ENCODE measurements at places on chromosomes 13 and 19.

DNA sequence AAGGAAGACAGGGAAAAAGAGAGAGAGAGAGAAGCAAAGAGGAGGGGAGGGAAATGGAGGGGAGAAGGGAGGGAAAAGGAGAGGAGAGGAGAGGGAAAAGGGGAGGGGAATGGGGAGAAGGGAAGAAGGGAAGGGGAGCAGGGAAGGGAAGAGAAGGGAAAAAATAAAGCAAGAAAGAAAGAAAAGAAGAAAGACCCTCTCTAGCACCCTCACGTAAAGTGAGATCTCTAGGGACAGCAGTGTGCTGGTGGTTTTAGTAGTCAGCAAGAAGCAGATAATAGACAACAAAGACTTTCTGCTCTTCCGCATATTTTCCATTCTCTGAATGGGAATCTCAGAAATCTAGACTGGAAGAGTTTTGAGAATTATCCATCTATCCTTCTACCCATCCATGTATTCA lies 201.8 kb upstream of the RFC3 start:
- no peak for DNase-seq

DNA sequence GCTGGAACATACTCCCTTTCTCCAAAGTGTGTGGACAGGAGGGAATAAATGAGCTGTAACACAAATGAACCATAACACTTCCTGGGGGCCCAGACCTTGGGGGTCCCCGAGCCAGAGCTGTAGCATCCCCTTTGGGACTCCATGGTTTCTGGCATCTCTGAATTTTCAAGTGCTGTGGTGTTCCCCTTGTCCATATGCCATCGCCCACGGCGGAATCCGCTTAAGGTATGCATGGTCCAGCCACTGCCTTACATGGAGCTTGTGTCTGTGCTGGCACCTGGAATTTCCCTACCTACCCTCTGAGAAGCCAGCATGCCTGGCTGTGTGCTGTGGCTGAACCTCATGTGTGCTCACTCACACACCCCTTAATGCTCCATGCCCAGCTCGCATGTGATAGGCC lies 943.6 kb downstream of the SLITRK1 start:
- DNase-seq, result no peak

GRCh38 chr13:109376936-109377335 lies 409.4 kb downstream of the IRS2 start:
- no peak for DNase-seq

DNA sequence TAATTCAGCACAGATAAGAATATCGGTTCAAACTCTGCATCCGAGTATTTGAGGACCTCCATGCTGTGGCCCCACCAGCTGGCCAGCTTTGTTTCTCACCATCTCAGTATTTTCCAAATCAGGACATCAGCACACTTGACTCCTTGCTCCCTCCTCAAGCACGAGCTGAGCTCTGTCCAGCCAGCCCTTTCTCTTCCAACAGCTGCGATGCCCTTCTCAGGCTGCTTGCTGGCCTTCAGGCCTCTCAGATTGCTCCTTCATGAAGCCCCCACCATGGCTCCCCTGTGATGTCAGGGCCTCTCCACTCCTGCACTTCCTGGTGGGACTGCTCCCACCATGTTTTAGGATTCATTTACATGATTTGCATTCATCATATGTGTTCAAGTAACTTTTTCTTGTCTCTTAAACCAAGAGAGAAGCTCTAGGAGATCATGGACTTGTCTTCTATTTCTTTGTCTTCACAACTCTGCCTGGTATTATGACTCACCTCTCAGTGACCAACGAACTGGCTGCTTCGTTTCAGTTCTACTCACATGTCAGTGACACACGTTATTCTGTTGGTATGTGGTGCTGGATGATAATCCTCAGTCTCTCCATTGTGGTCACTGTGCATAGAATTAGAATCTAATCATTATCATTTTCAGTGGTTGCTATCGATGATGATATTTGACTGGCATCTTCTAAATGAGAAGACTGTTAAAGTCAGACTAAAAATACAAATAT lies 471.7 kb downstream of the EFNB2 start:
- DNase-seq, result no peak

DNA sequence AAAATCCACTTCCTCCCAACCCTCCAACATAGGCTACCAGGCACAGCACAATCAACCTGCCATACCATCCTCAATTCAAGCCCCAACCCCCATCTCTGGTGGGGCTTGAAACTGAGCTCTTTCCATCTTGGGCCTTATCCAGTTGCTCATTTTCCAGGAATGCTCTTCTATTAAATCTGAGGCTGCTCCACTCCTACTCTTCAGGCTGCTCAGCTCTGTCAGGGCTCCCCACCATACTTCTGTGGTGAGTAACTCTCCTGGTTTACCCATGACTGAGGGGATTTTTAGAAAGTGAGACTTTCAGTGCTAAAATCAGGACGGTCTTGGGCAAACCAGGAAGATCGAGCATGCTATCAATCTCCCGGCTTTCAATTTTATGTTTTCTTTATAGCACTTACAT lies 512.8 kb downstream of the LMO7 start:
- peak; percentile 36 for DNase-seq

DNA sequence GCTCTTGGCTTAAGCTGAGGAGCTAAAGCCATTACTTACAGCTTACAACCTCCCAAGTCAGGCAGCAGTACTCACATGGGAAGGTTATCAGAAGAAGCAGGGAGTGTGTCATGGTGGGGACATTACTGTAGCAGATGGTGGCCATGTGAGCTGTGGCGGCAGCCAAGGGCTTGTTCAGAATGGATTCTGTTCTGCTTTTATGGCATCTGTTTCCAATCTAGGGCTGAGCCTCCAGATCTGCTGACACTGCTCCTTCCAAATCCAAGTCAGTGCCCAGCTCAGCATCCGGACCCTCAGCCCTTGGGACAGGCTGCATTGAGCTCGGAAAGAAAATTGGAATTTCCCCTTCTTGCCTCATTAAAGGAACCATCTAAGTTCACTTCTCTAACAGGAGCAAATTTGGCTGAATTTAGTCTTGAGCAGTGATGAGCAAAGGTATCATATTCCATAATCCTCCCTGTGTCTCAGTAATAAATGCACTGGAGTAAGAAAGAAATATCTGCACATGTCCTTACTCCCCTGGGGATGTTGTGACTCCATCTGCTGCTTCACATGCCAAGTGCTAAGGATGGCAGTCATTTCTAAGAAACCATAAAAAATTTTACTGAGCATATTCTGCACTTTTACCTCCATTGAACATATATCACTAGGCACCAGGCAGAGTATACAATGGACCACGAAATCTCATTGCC lies 73.9 kb downstream of the KCTD12 start:
- DNase-seq, result peak; percentile 69

DNA sequence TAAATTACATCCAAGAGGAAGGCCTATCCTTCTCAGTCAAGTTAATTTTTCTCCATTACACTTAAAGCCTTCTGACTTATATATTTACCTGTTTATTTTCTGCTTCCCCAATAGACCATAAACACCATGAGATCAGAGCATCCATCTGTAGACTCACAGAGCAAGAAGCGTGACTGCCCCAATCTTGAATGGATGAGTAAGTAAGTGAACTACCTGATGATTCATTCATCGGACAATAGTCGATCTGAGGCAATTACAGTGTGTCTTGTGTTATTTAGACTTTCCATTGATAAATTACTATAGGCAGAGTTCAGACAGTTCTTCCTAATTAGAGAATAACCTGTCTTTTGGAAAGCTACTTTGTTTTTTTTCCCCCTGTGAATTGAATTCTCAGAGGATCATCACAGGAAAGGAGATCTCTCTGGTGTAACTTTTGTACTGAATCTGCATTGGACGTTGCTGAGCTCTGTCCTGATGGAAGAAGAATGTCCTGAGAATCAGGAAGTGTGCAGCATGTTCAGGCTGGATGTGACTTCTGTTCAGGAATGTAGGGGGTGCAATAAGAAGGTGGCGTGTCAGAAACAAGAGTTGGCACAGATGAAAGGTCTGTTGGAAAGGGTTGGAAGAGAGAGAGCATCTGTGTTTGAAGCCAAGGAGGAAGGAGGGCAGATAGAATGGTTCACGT lies 367.0 kb downstream of the NALCN start:
- DNase-seq, result no peak

DNA sequence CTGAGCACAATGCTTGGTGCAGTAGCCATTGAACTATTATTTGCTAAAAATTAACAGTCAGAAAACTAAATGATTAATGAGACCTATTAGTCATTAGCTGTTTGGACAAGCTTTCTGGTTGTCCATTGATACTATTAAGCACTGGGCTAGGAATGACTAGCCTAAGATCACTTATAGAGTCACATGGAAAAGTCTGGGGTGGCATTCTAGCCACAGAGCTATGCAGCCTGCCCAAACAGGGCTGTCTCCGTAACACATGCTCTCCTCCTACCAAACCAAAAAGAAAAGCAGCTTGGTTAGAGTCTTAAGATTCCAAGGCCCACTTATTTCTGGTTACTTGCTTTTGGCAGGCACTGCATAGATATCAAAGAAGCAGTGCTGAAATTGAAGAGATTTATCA lies 193.5 kb upstream of the NBEA start:
- no peak for DNase-seq

GRCh38 chr13:94332359-94333096 lies 147.0 kb downstream of the DCT start:
- DNase-seq, result peak; percentile 51

GRCh38 chr13:113220141-113220598 lies 10.8 kb downstream of the CUL4A start:
- DNase-seq, result no peak

DNA sequence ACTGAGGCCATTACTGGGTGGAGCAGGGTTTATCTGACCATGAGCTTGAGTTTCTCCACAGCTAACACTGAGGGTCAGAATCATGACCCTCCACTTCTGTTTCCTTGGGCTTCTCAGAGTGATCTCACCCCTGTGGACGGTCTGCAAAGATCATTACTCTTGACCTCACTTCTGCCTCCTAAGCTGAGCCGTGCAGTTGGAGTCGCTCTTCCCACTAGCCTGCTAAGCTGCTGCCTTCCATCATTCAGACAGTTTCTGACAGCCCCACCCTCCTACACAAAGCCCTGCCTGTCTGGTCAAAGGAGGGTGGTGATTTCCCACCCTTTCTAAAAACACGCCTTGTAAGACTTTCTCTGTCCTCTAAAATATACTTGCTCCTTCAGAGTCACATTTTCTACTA lies 9.3 kb upstream of the FRY start:
- DNase-seq, result no peak

DNA sequence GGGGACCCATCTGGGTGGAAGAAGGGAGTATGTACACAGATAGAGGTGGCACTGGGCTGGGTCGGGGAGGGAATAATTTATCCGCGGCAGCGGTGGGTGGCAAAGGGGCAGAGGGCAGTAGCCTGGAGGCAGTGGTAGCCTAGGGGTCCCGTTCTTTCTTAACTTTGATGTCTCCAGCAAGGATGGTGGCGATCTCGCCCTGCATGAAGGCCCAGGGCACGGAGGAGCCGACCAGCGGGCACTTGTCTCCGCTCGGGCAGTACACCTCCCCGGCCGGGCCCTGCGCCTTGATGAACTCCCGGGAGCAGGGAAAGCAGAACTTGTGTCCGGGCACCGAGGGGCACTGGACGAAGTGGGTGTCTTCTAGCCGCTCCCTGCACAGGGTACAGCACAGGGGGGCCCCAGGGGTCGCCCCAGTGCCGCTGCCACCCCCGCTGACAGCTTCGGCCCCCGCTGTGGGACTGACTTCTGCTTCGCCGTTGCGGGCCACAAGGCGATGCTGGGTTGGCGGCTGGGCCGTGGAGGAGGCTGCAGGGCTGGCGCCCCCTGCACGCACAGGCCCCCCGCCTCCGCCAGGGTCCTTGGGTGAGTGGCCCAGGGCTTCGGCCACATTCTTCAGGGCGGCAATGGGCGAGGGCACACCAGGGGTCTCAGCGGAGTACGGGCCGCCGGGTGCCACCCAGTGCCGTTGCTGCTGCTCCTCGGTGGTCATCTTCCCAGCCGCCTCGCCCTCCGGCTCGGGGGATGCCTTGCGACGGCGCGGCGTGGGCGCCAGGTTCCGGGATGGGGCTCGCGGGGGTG lies 1.9 kb downstream of the IRF2BP1 start:
- no peak for DNase-seq

DNA sequence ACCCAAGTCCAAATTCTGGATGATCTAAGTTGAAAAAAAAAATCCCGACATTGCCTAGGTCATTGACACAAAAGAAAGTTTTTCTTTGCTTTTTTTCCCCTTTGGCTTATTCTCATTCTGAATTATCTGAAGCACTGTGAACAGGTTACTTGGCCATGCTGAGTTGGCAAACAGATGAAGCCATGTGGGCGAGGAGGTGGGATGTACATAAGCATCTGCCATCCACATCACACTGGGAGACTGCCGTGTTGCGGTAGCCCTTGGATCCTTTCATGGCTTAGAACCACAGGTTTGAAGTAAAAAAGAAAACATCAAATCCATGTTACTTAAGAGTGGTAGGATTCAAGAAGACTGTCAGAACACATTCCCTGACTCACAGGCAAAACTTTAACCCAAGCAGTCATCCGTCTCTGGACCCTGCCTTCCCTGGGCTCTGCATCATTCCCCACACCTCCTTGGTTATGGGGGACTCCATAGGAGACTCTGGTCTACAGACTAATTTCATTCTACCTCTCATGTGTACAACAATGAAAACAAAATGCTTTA lies 242.5 kb upstream of the SERP2 start:
- DNase-seq, result no peak

GRCh38 chr13:40231751-40232150 lies 434.7 kb downstream of the FOXO1 start:
- DNase-seq, result no peak

- no peak for DNase-seq
These were observed 39.7 kb downstream of the PEPD start for GRCh38 chr19:33481863-33482262.

GRCh38 chr19:54188215-54188871 lies 1.0 kb downstream of the MBOAT7 start:
- DNase-seq, result no peak

- DNase-seq, result no peak
These were observed 382.2 kb downstream of the FGF9 start for GRCh38 chr13:22053053-22053452.

DNA sequence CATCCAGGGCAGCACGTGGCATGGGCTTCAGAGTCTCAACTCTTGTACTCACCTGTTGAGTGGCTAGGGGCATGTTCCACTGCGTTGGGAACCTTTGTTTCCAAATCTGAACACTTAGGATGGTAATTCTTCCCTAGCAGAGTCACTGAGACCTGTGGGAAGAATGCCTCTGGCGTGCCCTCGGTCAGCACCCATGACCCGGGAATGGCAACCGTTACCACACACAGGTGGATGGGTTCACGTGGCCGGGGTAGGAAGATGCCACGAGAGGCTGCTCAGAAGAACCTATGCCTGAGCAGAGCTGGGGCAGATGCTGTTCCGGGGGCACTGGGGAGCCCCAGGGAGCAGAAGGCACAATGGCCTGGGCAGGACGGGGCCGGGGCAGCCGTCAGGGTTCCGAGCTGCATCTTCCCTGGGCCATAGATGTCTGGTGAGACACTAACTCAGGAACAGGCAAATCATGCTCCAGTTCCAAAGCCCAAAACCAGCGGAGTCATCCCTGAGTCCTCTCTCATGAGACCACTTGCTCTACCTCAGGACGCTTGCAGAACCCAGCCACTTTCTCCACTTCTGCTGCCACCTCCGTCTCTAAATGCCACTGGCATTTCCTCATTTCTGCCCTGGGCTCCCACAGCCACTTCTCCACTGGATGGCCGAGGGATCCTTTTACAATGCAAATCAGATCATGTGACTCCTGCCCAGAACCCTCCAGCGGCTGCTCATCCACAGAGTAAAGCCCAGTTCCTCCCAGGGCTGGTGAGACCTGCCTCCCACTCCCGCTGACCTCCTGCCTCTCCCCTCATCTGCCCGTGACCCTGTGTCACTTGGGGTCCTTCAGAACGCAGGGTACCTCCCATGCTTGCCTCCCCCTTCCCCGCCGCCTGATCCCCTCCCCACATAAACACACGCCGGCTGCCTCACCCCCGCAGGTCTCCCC lies 36.7 kb downstream of the FAM124A start:
- DNase-seq, result no peak
